Cardiac muscle cell (in vitro differentiated cells and primary cell): ENCODE measurements at places on chromosomes 11 and 22.

- no peak overlapping the region for H3K27ac ChIP-seq
- H3K4me1 ChIP-seq, result no peaks in the 10 kb centered on the region
- no peaks in the 10 kb centered on the region for H3K36me3 ChIP-seq
- no peak for DNase-seq
- H3K4me3 ChIP-seq, result no peak overlapping the region
- no peaks in the 10 kb centered on the region for H3K27me3 ChIP-seq
Observed at GRCh38 chr11:24592360-24592759, 95.5 kb downstream of the LUZP2 start.

DNA sequence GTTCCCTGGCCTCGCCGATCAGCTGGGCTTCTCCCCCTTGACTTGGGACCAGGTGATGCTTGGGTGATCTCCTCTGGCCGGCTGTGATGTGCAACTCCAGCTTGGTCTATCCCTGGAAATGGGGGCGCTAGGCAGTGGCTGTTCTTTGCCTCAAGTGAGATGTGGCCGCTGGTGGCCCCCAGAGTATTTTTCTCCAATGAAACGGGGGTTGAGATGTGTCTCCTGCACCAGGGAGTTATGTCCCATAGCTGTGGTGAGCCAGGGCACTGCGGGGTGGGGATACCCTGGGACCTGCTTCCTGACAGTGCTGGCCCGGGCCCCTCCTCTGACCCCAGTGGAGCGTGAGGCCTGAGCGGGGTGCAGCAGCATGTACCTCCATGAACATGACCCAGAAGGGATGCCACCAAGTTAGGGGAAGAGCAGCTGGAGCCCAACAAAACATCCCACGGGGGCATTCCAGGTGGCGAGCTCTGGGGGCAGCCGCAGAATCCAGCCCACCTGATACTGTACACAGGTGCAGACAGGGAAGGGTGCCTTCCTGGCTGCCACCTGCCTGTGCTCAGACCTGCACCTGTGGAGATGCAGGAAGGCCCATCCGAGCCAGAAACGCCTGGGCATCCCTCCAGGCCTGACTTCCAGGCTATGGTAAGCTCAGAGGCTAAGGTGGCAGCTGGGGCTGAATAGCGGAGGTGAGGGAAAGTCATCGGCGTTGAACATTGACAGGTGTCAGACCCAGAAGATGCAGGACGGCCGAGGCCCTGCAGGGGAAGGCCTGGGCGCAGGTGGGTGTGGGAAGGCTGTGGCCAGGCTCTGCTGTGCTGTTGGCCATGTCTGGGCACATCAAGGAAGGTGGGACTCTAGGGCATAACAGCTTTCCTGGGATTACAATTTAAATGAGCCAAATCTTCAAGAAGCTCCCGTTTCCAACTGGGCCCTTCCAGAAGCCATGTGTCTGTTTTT is 97.3 kb downstream of the CTTN start:
- no peaks in the 10 kb centered on the region for H3K4me1 ChIP-seq
- H3K4me3 ChIP-seq, result no peak overlapping the region
- no peaks in the 10 kb centered on the region for H3K36me3 ChIP-seq
- no peak overlapping the region for H3K27ac ChIP-seq
- H3K27me3 ChIP-seq, result no peaks in the 10 kb centered on the region

GRCh38 chr22:27809700-27810608 is 8.4 kb upstream of the MN1 start:
- H3K36me3 ChIP-seq, result no peaks in the 10 kb centered on the region
- H3K4me3 ChIP-seq, result no peak overlapping the region
- no peaks in the 10 kb centered on the region for H3K27me3 ChIP-seq
- no peak for DNase-seq
- H3K27ac ChIP-seq, result no peak overlapping the region

- no peaks in the 10 kb centered on the region for H3K27me3 ChIP-seq
- no peaks in the 10 kb centered on the region for H3K36me3 ChIP-seq
- no peak overlapping the region for H3K27ac ChIP-seq
Observed at GRCh38 chr11:84780689-84781293, 846.4 kb downstream of the DLG2 start.

DNA sequence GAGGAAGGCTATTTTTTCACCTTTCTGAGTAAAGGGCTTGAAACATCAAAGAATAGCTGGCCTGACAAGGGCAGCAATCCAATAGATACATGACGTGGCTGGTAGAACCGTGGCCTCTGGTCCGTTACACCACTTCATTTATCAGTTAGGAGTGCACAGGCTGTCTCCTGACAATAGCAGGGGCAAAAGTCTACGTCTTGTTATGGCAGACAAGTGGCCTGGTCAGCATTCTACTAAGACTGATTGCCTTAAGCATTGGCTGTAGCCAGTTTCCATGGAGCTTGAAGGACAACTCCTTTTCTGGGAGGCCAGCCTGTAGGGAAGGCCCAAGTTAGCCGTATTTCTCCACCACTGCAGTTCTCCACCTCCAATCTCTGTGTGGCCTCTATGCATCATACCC is 9.2 kb upstream of the GDPD4 start:
- H3K27ac ChIP-seq, result no peak overlapping the region
- DNase-seq, result no peak
- H3K36me3 ChIP-seq, result no peaks in the 10 kb centered on the region
- no peaks in the 10 kb centered on the region for H3K27me3 ChIP-seq
- H3K4me1 ChIP-seq, result no peaks in the 10 kb centered on the region

GRCh38 chr22:36143066-36143815 is 17.3 kb downstream of the APOL3 start:
- H3K4me1 ChIP-seq, result no peaks in the 10 kb centered on the region
- no peak overlapping the region for H3K4me3 ChIP-seq
- H3K36me3 ChIP-seq, result no peaks in the 10 kb centered on the region
- DNase-seq, result no peak
- H3K27ac ChIP-seq, result no peak overlapping the region

GRCh38 chr11:40882301-40882700 is 577.2 kb downstream of the LRRC4C start:
- H3K27ac ChIP-seq, result no peak overlapping the region
- H3K4me3 ChIP-seq, result no peak overlapping the region
- no peaks in the 10 kb centered on the region for H3K4me1 ChIP-seq
- H3K36me3 ChIP-seq, result no peaks in the 10 kb centered on the region
- H3K27me3 ChIP-seq, result no peaks in the 10 kb centered on the region
